ENCODE measurements at places on chromosomes 1 and 21. TPM values are rescaled to one million over a fixed set of nuclear protein-coding genes. Genes with fewer than 3 reads are reported as not detected.

DNALI1 gene
- total RNA-seq = 0.23 TPM

S100A7A gene
- total RNA-seq = not detected

AMY1C gene
- total RNA-seq = 0.91 TPM

CDA gene
- total RNA-seq = 5.3 TPM

All from lower leg skin (tissue), 4 donors.